Psoas muscle (tissue), 8 donors: ENCODE measurements at places on chromosomes 1 and 21.

- H3K27ac ChIP-seq: no peak overlapping the region
- H3K27me3 ChIP-seq: no peaks in the 10 kb centered on the region
- H3K36me3 ChIP-seq: no peaks in the 10 kb centered on the region
- H3K4me1 ChIP-seq: no peaks in the 10 kb centered on the region
- no peak overlapping the region for H3K4me3 ChIP-seq
Measured at GRCh38 chr1:1215080-1215676, 1.2 kb upstream of the TNFRSF4 start.

DNA sequence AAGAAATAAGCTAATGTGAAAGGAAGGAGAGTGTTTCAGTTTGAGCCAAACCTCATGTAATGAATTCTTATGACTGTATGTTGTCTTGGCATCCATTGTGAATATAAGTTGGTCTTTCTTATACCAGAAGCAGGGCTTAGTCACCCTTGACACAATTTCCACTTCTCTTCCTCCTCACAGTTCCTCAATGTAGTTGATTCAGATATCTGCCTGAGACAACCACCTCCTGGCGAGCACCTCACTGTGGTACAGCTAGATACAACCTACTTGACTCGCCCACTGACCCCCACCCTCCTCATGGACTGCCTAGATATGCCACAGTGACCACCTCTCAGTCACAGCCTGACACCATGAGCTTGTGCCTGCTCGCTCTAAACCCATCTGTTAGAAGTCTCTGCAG, 45.6 kb downstream of the KYAT3 start:
- H3K27ac ChIP-seq: no peak overlapping the region
- H3K36me3 ChIP-seq: peaks cover 3% of the 10 kb centered on the region
- H3K4me3 ChIP-seq: no peak overlapping the region
- H3K4me1 ChIP-seq: no peaks in the 10 kb centered on the region

DNA sequence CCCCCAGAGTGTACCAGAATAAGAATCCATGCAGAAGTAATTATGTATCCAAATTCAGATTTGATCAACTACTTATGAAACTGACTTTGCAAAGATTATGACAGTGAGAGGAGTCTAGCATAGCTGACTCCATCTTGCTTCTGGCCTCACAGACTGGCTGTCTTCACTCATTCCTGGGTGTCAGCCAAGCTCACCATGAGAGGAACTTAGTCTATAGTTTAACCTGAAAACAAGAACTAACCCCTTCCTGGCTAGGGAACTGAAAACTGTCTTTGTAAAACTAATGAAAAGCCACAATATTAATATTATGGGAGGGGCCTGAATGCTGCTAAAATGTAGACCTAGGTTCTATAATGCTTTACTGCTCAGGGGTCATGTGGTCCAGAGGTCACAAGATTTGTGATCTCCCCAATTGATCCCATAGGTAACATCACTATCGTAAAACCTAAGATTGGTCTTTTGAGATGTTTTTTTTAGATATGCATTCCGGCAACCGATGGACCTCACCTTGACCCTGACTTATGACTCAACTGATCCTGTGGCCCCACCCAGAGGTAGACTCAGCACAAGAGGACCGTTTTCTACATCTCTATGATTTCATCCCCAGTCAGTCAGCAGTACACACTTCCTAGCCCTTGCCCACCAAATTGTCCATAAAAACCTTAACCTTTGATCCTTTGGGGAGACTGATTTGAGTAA, 55.2 kb downstream of the ATP1B1 start:
- H3K4me1 ChIP-seq: peaks cover 6% of the 10 kb centered on the region
- no peaks in the 10 kb centered on the region for H3K36me3 ChIP-seq
- H3K27ac ChIP-seq: no peak overlapping the region
- no peak overlapping the region for H3K4me3 ChIP-seq
- no peak for DNase-seq
- H3K27me3 ChIP-seq: no peaks in the 10 kb centered on the region

- DNase-seq: no peak
- no peak overlapping the region for H3K27ac ChIP-seq
- no peak overlapping the region for H3K4me3 ChIP-seq
- no peaks in the 10 kb centered on the region for H3K27me3 ChIP-seq
- H3K36me3 ChIP-seq: peaks cover 3% of the 10 kb centered on the region
- H3K4me1 ChIP-seq: peaks cover 21% of the 10 kb centered on the region
Measured at GRCh38 chr1:180504186-180504585, 1.8 kb upstream of the ACBD6 start.

DNA sequence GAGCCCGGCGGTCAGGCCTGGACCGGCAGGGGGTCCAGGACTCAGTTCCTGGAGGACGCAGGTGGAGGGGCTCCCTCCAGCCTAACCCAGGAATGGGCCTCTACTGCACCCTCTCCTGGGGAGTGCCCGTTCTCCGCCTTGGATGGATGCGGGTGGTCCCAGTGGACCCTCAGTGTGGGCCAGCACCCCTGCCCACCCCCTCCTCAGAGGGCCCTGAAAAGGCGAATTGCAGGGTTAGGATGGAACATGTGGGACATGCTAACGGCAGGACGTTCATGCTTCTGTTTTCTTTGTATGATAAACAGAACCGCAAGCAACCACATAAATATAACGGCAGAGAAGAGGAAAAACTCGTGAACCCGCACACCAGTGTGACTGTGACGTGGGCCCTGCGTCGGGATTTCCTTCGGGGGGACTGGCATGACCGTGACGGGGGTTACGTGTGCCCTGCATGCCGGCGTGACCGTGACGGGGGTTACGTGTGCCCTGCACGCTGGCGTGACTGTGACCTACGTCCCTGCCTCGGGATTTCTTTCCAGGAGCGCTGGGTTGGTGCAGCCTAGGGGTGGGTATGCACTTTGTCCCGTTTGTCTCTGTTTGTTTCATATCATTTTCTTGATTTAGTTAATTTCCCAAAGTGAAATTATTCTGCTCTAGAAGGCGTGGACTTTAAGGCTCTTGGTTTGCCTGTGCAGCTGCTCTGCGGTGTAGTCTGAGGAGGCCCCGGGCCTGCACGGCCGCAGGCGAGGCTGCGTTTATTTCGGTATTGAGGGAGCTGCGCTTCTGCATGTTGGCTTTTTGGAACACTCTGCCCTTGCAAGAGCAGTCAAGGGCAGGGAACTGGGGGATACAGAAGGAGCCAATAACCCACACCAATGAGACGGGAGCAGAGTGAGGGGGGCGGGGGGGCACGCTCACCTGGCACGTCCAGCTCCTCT, 3.1 kb downstream of the FTCD start:
- H3K4me1 ChIP-seq: no peaks in the 10 kb centered on the region
- H3K27me3 ChIP-seq: no peaks in the 10 kb centered on the region
- H3K4me3 ChIP-seq: peak overlapping the region; percentile 38
- H3K27ac ChIP-seq: no peak overlapping the region

DNA sequence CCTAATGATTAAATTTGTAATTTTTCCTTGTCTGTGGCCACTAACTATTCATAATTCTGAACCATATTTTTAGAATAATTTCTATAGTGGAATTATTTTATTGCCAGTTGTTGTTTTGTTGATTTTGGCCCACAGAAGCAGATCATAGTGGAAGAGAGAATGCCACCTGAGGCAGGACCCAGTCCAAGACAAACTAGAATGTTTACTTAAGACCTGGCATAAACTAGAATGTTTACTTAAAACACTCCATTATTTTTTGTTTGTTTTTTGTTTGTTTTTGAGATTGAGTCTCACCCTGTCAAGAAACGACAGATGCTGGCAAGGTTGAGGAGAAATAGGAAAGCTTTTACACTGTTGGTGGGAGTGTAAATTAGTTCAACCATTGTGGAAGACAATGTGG, 310.2 kb downstream of the MRPL39 start:
- H3K27ac ChIP-seq: no peak overlapping the region
- no peaks in the 10 kb centered on the region for H3K27me3 ChIP-seq
- DNase-seq: no peak
- H3K36me3 ChIP-seq: no peaks in the 10 kb centered on the region
- no peaks in the 10 kb centered on the region for H3K4me1 ChIP-seq
- no peak overlapping the region for H3K4me3 ChIP-seq

- no peaks in the 10 kb centered on the region for H3K36me3 ChIP-seq
- H3K27me3 ChIP-seq: no peaks in the 10 kb centered on the region
- H3K4me1 ChIP-seq: no peaks in the 10 kb centered on the region
- no peak overlapping the region for H3K27ac ChIP-seq
- no peak for DNase-seq
- no peak overlapping the region for H3K4me3 ChIP-seq
Measured at GRCh38 chr1:66250075-66250474, 283.9 kb upstream of the SGIP1 start.

GRCh38 chr21:23017989-23018388, 2019.8 kb downstream of the NCAM2 start:
- H3K4me3 ChIP-seq: no peak overlapping the region
- H3K27ac ChIP-seq: no peak overlapping the region
- no peak for DNase-seq
- no peaks in the 10 kb centered on the region for H3K27me3 ChIP-seq
- no peaks in the 10 kb centered on the region for H3K4me1 ChIP-seq
- no peaks in the 10 kb centered on the region for H3K36me3 ChIP-seq

- DNase-seq: no peak
- no peak overlapping the region for H3K4me3 ChIP-seq
- H3K27me3 ChIP-seq: no peaks in the 10 kb centered on the region
- H3K36me3 ChIP-seq: no peaks in the 10 kb centered on the region
- H3K27ac ChIP-seq: no peak overlapping the region
Measured at GRCh38 chr21:35179990-35180540, 131.0 kb upstream of the RUNX1 start.

- H3K4me3 ChIP-seq: peak overlapping the region; percentile 97
- H3K27ac ChIP-seq: peak overlapping the region; percentile 100
- no peak for DNase-seq
Measured at GRCh38 chr1:200670242-200671118, 773 bp upstream of the DDX59 start.

DNA sequence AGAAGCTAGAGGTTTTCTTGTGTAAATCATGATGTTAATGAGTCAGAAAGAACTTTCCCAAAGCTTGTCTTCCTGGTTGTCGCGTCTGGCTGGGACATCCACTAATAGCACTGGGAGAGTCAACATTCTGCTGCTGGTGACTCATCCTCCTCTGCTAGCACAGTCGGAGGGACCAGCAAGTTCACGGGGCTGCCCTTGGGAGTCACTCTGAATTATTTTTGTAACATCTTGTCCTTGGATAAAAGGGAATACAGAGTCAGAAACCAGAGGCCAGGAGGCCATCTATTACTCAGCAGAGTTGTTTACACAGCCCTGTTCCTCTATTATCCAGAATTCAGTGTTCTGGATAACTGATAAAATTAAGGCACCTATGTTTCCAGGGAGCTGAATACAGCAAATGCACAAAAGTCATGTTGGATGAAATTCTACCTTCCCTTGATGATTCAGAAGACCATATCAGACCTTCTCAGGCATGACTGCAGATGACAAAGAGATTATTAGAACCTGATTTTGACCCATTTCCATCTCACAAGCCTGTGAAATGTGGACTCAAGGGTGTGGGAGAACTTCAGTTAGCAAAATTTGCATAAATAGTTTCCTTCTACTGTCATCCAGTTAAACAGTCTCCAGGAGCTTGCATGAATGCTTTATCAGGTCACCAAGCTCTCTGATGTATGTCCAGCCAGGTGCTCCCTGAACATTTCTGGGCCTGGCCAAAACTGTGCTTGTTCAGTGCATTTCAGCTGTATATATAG, 68.1 kb downstream of the JAK1 start:
- H3K27ac ChIP-seq: peak overlapping the region; percentile 89
- peaks cover 49% of the 10 kb centered on the region for H3K4me1 ChIP-seq
- H3K36me3 ChIP-seq: no peaks in the 10 kb centered on the region
- DNase-seq: peak; percentile 86

GRCh38 chr1:238187575-238187949, 296.8 kb upstream of the ZP4 start:
- no peak for DNase-seq
- H3K4me3 ChIP-seq: no peak overlapping the region
- H3K27me3 ChIP-seq: no peaks in the 10 kb centered on the region
- H3K36me3 ChIP-seq: no peaks in the 10 kb centered on the region
- H3K4me1 ChIP-seq: no peaks in the 10 kb centered on the region

DNA sequence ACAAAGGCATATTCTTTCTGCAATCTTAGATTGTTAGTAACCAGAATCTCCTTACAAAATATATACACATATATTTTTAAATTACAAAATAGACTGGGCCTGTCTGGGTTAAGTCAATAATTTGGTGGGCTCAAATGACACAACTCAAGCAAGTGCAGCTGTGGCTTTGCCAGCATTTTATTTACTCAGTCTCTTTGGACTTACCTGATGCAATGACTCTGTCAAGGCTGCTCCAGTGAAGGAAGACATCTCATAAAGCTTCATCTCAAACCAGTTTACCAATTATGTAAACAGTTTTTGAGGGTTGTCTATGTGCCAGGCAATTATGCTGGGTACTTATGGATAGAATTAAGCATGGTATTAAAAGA, 22.8 kb upstream of the ABCA4 start:
- no peak for DNase-seq
- no peaks in the 10 kb centered on the region for H3K27me3 ChIP-seq
- no peak overlapping the region for H3K4me3 ChIP-seq
- no peaks in the 10 kb centered on the region for H3K4me1 ChIP-seq
- H3K27ac ChIP-seq: no peak overlapping the region

GRCh38 chr1:181184621-181185020, 96.1 kb downstream of the IER5 start:
- no peak overlapping the region for H3K27ac ChIP-seq
- no peak overlapping the region for H3K4me3 ChIP-seq
- H3K27me3 ChIP-seq: no peaks in the 10 kb centered on the region
- H3K36me3 ChIP-seq: no peaks in the 10 kb centered on the region
- no peak for DNase-seq
- peaks cover 23% of the 10 kb centered on the region for H3K4me1 ChIP-seq

DNA sequence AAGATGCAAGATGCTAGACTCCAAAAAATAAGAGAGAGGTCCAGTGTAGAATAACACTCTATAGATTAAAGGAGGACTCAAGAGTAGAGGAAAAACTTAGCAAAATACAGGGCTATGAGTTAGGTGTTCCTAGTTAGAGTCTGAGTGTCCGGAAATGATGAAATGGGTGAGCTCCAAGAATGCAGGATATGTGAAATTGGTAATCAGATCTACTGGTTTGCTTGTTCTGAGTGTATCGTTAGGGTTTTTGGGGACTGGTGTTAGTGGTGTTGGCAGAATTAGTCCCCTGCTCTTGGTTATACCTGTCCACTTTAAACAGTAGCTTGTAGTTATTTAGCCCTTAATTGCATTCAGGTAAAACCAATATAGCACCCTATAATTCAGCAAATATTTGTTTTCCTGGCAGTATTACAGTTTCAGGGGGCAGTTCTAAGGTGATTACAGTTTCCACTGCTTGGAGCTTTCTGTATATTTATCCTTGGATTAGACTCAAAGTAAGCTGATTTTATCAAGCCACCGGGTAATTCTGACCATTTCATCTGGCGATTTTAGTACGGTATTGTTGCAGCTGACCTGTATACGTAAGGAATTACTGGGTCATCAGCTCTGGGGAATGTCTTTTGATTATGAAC, 332.7 kb downstream of the CHRM3 start:
- H3K27ac ChIP-seq: no peak overlapping the region
- no peak for DNase-seq
- H3K27me3 ChIP-seq: no peaks in the 10 kb centered on the region
- H3K4me1 ChIP-seq: no peaks in the 10 kb centered on the region

GRCh38 chr21:44761747-44762208, 39.8 kb downstream of the UBE2G2 start:
- no peaks in the 10 kb centered on the region for H3K27me3 ChIP-seq
- H3K4me3 ChIP-seq: no peak overlapping the region
- H3K36me3 ChIP-seq: no peaks in the 10 kb centered on the region
- DNase-seq: no peak
- no peak overlapping the region for H3K27ac ChIP-seq
